ENCODE measurements at places on chromosomes 7 and 10.

DNA sequence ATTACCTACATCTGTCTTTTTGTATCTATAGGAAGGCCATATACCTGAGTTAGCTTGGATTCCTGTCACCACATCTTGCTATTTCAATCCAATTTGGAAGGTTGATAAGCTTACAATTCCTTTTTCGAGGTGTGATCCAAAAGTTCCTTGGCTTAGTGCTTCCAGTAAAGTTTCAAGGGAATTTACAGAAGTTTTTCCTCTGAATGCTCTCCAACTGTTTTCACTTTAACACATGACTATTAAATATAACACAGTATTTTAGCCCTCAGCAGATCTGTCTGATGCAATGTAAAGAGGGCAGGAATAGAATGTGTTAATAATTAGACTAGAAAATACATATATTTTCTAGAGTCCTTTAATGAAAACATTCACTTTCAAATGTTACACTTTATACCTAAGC is 171.4 kb downstream of the DKK1 start:
- DNase-seq = no peak

GRCh38 chr10:25263931-25264330 is 89.1 kb downstream of the GPR158 start:
- DNase-seq = no peak

DNA sequence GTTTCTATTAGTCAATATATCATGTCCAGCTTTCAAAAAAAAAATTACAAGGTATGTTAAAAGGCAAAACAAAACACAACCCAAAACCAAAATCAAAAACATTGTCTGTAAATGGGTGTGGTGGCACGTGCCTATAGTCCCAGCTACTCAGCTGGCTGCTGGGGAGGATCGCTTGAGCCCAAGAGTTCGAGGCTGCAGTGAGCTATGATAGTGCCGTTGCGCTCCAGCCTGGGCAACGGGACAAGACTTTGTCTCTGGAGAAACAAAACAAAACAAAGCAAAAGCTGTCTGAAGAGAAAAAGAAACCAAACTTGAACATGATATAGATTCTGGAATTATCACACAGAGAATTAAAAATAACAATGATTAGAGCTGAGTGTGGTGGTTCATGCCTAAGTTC is 10.3 kb upstream of the CPA5 start:
- no peak for DNase-seq

DNA sequence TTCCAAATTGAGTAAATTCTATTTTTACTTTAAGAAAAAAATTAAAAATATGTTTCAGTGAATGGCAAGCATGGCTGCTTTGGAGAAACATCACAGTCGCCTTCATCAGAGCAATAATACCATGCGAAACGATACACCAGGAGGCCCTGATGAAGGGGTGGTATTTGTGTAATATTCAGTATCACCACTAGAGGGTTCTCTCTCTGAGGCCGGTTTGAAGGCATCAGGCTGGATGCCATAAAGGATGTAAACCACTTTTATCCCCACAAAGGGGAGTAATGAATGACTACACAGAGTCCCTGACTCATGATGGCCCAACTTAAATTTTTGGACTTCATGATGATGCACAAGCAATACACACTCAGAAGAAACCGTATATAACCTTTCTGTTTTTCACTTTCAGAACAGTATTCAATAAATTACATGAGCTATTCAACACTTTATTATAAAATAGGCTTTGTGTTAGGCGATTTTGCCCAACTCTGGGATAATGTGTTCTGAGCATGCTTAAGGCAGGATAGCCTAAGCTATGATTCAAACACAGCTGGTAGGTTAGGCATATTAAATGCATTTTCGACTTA is 95.5 kb downstream of the PPP1R17 start:
- DNase-seq = no peak

- no peak for DNase-seq
Measured at GRCh38 chr7:8111282-8111960, 142.8 kb downstream of the GLCCI1 start.

DNA sequence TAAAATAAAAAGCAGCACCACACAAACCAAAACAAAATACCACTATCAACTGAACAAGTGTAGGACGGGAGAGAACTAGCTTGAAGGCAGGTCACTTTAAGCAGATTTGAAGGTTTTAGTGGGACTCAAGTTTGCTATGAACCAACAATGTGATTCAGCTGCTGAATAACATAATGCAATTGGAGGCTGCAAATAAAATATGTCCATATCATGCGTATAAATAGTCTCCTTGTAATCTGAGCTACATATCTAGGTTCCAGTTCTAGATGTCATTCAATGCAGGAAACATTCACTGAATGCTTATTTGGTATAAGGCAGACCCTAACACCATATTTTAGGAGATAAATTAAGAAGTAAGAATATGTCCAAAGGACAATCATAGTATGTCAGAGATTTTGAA is 81.4 kb upstream of the KCNIP2 start:
- no peak for DNase-seq

DNA sequence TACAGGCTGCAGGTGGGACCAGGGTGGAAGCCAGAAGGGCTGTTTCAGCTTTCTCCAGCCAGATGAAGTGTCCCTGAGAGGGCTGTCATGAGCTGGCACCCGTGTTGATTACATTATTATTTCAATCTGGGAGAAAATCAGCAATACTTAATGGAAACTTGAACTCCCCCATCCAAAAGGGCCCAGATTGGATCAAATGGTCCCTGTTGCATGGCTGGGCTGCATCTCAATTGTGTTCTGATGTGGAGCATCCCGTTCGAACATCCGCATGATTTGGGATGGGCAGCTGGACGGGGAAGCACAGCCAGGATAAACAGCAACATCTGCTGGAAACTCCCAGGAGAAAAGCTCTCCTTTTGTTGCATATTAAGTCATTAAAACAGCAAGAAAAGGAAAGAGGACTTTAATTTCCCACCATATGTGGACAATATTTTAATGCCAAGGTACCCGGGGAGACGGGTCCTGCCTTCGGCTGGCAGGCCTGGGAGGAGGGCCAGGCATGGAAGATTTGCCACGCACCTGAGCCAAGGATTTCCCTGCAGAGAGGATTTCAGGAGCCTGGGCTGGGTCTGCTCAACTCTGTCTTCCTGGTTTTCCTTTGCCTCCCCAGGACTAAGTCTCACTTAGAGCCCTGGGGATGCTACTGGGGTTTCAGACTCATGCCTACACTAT is 52.4 kb downstream of the NPTX2 start:
- no peak for DNase-seq

GRCh38 chr7:131012477-131013031 is 278.5 kb upstream of the KLF14 start:
- no peak for DNase-seq

DNA sequence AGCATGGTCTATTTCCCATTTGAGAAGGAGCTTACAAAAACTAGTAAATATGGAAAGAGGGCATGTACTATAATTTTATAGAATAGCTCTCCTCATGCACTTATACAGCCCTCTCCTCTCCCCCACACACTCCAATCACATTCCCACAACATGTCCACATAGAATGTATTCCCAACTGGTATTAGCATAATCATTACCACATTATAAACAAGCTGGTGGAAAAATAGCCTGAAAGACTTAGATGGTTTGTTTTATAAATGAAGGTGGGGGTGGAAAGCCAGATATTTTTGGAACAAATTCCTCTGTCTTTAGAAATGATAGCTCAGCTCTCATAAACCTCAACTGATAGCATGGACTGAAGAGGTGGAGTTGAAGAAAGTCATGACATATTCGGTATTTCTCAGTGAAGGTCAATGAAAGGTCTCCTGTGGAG is 410.1 kb downstream of the SUGCT start:
- no peak for DNase-seq

GRCh38 chr10:110009736-110010475 is 2.1 kb downstream of the ADD3 start:
- no peak for DNase-seq

GRCh38 chr7:86653919-86654659 is 10.4 kb downstream of the GRM3 start:
- DNase-seq = no peak

GRCh38 chr7:4817178-4817901 is 41.9 kb downstream of the AP5Z1 start:
- no peak for DNase-seq

GRCh38 chr10:86019141-86019540 is 347.5 kb downstream of the GRID1 start:
- DNase-seq = no peak

GRCh38 chr7:40219917-40220316 is 85.1 kb downstream of the SUGCT start:
- no peak for DNase-seq
